ENCODE measurements at places on chromosomes 1 and 21.

DNA sequence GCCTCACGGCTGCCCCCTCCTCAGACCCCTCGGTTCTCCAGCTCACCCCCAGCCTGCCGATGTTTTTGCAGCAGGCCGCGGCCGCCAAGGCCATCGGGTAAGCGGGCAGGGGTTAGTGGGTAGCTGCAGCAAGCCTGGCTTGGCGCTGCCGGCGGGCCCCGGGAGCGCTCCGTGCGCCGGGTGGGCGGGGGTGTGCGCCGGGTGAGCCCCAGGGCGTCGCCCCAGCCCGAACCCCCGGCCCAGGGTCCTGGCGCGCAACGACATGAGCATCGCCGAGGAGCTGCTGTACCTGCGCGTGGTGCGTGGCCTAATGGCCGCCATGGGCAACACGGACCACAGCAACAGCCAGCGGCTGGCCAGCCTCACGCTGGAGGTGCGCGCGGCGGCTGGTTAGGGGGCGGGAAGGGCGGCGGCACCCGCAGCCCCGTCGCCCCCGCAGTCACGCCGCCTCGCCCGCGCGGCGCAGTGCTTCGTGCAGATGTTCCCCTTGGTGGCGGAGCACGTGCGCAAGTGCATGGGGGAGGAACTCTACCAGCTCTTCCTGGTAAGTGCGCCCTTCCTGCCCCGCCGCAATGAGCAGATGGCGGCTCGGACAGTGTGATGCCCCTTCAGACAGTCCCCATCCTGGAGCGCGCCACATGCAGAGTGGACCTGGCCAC lies 6.5 kb downstream of the RNU5D-1 start:
- no peak for DNase-seq

GRCh38 chr1:214547747-214548146 lies 3.7 kb downstream of the PTPN14 start:
- DNase-seq = no peak

DNA sequence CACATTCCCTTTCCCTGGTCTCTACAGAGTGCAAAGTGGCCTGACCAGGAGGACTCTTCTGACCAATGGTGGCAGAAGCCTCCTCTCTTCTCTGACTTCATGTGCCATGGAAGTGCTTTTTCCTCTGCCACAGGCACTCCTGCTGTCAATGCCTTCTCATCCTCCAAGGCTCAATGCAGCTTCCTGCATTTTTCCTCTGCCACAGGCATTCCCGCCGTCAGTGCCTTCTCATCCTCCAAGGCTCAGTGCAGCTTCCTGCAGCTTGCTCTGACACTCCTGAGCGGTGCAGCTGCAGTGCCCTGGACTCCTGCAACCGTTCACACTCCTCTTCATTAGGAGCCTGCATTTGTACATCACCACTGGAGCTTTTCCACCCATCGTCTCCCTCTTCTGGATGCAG lies 4.7 kb upstream of the ADARB1 start:
- no peak for DNase-seq

DNA sequence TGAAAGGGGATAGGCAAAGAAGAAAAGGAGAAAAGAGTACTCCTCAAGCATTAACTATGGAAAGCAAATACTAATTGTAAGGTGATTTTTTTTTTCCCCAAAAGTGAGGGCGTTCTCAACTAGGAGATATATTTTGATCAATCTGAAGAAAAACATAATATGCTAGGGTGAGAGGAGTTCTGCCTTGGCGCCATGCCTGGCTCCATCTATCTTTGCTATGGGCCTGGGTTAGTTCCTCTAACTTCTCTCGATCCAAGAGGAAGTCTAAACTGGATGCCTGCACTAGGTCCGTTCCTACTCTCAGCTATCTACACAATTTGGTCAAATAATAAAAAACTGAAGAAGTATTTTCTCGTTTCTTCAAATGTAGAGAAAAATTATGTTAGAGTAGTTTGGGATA lies 20.5 kb downstream of the CNN3 start:
- no peak for DNase-seq

GRCh38 chr1:81700728-81701470 lies 99.8 kb upstream of the ADGRL2 start:
- DNase-seq = no peak

DNA sequence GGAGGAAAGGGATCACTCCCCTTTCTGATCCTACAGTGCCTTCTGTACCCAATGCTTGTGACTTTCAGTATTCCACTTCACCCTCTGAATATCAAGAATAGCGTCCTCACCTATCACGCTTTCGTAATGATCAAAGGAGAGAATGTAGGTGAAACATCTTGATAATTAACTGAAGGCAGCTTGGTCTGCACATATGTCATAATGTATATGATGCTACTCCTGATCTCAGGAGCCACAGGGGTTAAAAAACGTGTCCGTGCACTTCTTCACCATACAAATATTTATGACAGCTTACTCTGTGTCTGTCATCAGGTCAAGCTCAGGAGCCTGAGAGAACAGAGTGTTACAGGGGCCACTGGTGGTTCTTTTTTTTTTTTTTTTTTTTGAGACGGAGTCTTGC lies 1.2 kb upstream of the PIK3C2B start:
- no peak for DNase-seq

DNA sequence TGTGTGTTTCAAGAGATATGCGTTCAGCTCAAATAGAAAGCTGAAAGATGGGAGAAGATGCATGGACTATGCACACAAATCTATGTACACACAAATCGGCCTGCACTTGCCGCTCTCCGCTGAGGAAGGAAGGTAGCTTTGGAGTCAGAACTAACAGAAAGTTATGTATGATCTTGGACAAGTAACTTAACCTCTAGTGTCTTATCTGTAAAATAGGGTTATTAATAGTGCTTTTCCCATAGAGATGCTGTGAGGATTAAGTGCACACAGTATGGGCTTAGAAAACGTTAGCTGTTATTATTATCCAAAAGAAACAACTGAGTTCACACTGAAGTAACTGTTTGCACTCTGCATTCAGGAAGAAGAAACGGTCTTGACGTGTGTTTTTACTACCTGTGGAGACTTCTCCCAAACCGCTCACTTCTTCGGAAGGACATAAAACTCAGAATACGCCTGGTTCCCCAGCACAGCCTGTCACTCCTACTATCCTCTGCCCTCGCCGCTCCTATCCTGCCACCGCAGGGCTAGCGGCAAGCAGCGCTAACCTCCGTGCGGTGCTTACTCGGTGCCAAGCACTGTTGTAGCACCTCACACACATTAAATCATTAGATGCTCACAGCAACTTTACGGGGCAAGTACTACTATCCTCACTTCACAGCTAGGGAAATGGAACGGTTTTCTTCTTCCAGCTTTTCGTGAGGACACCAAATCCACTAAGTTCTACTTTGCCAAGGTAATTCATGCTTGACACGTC lies 1.3 kb downstream of the TGFBR3 start:
- DNase-seq = no peak

- DNase-seq = no peak
These were observed 418.9 kb downstream of the SETD4 start for GRCh38 chr21:35641271-35642016.

GRCh38 chr1:156947818-156948525 lies 27.5 kb downstream of the LRRC71 start:
- DNase-seq = no peak

GRCh38 chr1:79043506-79043905 lies 37.0 kb upstream of the ADGRL4 start:
- no peak for DNase-seq

DNA sequence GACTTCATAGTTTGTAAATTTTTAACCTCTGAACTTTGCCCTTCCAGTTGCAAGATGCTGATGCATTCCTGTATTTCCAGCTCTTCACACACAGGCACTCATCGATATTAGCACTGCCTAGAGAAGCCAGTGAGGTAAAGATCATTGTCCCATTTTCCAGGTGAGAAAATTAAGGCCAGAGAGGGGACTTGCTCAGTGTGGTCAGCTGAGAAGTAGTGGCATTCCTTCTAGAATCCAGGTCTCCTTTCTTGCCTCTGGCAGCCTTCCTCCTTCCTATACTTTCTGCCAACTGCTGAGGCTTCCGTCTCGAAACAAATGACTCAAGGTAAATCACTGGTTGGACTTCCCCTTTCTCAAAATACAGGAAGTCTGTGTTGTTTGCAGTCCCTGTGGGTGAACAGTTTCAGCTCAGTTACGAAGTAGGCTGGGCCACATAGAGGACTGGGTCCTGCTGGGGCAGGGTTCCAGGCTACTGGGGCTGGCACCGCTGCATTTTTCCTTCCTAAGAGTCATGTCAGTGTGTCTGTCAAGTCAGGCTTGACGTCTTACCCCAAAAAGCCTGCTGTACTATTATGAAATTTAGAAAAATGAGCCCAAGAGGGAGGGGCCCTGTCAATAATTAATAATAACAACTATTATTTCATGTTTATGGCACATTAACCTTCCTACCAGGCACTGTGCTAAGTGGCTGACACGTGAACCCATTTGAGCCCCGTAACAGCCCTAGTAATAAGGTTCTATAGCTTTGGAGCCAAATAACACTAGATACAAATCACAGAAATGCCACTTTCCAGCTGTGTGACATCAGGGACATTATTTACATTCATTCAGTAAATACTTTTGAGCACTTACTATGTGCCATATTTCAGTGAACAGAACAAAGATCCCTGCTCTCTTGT lies 16.6 kb upstream of the RNF19B start:
- peak; percentile 90 for DNase-seq

DNA sequence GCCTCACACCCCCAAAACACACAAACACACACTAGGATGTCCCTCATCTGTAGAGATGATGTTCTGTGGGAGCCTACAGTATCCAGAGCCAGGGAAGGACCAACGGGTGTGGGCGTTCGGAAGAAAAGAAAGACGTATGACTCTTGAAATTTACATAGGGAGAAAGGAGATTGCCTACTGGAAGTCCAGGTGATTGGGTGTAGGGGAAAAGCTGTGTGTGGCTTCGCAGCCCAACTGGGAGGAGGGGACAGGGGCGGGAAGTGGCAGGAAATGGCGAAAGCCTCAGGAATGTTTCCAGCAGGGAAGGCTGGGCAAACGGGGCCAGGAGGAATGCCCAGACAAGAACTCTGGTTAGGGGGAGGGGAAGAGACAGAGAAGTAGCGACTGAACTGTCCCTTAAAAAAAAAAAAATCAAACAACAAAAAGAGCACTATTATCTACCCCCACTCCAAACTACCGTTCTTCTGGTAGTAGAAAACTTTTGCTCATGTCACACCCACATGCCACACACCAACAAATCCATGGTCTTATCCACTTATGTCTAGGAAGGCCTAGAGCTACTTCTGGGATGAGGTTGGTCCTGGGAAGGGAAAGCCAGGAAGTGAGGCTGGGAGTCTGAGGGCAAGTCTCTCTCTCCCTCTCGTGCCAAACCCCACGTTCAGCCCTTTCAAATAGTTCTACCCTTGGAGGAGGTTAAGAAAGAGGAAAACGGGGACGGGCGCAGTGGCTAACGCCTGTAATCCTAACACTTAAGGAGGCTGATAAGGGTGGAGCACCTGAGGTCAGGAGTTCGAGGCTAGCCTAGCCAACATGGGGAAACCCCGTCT lies 1.8 kb upstream of the CKS1B start:
- DNase-seq = peak; percentile 97

DNA sequence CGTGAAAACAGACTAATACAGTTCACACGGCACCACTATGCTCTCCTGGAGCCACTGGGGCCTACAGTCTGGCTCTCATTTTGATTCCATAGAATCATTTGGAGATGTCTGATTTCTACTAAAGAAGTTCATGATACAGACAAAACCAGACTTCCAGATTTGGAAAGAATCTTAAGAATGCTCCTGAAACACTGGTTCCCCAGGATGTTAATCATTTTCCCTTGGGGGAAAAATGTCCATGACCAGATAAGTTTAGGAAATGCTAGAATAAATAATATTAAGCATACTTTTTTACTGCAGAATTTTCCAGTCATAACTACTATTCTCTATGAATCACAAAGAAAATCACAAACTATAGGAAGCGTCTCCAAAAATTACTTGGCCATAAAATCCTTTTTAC lies 63.0 kb upstream of the RGS7 start:
- no peak for DNase-seq

DNA sequence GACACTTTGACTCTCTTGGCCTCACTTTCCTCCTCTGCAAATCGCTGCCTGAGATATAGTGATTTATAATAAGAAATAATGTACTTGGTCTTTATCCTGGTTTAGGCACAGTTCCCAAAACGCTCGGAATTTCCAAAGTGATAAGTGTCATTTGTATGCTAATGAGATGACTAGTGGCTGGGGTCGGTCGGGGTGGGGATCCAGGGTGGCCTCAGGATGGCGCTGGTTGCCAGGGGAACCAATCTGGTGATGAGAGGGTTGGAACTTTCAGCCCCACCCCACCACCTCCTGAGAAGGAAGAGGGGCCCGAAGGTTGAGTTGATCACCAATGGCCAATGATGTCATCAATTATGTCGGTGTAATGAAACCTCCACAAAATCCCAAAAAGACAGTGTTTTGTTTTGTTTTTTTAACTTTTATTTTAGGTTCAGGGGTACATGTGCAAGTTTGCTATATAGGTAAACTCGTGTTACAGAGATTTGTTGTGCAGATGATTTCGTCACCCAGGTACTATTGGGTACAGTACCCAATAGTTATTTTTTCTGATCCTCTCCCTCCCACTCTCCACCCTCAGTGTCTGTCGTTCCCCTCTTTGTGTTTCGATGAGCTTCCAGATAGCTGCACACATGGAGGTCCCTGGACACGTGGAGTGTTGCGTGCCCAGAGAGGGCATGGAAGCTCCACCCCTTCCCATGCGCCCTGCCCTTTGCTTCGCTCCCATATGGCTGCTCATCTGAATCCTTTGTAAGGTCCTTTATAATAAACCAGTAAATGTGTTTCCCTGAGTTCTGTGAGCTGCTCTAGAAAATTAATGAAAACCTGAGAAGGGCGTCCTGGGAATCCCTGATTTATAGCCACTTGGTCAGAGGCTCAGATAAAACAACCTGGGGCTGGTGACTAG lies 97.2 kb downstream of the KCNN3 start:
- DNase-seq = no peak

- no peak for DNase-seq
These were observed 34.4 kb downstream of the NUCKS1 start for GRCh38 chr1:205715628-205716027.

DNA sequence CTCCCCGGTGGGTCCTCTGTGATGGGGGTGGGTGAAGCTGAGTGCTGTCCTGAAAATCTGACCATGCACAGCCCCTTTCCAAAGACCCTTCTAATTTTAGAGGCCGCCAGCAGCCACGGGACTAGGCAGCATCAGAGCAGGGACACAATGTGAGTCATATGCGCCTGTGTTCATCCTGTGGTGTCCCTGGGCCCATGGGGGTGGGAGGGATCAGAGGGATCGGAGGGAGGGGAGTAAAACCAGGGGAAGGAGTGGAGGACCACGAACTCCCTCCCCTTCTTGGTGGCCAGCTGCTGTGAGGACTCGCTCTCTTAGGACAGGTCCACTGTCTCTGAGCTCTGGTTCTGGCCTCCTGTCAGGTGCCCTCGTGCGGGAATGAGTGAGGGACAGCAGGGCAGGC lies 61.5 kb downstream of the ADARB1 start:
- DNase-seq = no peak

- no peak for DNase-seq
These were observed 239.8 kb downstream of the USH2A start for GRCh38 chr1:216183454-216183853.

DNA sequence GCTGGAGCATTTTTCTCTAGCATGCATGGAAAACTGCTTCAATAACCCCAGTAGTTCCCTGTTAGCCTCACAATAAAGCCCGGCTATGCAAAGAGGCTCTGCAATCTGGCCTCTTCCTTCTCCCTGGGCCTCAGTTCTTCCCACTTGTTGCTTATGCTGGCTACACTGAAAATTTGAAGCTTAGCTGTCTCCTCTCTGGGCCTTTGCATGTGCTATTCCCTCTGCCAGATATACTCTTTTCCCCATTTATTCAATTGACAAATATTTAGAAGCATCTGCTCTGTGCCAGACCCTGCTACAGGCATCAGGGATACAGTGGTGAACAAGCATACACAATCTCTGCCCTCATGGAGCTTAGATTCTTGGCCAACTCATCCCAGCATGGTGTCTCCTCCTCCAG lies 15.3 kb downstream of the CRYBG2 start:
- no peak for DNase-seq

- DNase-seq = no peak
These were observed 77.0 kb downstream of the RWDD3 start for GRCh38 chr1:95311014-95311413.
